ENCODE measurements at places on chromosomes 2 and 18.

GRCh38 chr2:22355816-22356433, 1029.1 kb upstream of the KLHL29 start:
- peak; percentile 49 for DNase-seq

GRCh38 chr2:44715671-44716081, 225.8 kb upstream of the SIX3 start:
- DNase-seq, result peak; percentile 61

- no peak for DNase-seq
Measured at GRCh38 chr2:216992056-216992675, 132.3 kb upstream of the TNP1 start.

DNA sequence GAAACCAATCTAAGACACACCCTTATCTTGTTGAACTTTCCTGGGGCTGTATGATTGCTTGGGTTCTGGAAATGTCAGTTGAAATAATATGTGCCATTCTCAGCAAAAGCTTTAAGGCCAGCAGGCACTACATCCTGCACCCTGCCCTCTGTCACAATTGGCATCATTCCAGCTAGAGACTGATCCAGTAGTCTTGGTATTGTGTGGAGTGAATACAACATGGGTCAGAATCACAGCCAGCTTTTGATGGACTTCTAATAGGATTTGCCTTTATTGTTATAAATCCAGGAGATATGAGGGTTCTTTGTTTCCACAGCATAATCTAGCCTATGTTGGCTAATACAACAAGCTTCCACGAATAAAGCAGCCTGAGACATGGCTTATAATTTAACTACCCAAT, 617.0 kb upstream of the CDH2 start:
- peak; percentile 12 for DNase-seq

GRCh38 chr2:186848873-186849578, at the start of gene ZSWIM2:
Gene ZSWIM2 (minus strand): TSS chr2:186849170. CDS start chr2:186849130, 40 bp downstream.
- DNase-seq, result peak; percentile 99

DNA sequence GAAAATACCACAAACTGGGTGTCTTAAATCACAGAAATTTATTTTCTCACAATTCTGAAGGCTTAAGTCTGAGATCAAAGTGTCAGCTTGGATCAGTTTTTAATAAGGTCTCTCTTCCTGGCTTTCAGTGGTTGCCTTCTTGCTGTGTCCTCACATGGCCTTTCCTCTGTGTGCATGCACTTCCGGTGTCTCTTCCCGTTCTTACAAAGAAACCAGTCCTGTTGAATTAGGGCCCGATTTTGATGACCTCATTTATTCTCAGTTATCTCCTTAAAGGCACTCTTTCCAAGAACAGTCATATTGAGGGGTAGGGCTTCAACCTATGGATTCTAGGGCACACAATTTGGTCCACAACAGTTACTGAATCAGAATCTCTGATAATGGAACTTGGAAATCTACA, 5.4 kb upstream of the XIRP2 start:
- no peak for DNase-seq

DNA sequence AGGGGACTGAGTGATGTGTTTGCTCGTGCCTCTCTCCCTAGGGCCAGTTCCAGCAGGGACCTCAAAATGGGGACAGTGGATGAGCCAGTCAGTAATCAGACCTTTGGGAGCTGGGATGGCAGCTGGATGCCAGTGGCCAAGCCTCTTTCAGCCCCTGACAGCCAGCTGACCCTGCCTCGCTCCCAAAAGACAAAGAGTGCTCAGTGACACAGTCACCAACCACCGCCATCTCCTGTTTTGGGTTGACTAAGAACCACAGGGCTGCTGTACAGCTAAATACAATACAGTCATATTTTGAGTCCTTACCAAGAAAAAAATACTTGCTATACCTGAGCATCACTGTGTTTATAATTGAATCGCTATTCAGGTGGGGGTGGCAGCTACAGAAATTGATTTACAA, 75.7 kb downstream of the POU3F3 start:
- DNase-seq, result no peak

All from DMS53 (cell line).